ENCODE measurements at places on chromosomes 11 and 22.

- DNase-seq, result no peak
Measured at GRCh38 chr11:118358071-118358470, 1.3 kb upstream of the UBE4A start.

- no peak for DNase-seq
Measured at GRCh38 chr11:48003926-48004325, 23.6 kb downstream of the PTPRJ start.

DNA sequence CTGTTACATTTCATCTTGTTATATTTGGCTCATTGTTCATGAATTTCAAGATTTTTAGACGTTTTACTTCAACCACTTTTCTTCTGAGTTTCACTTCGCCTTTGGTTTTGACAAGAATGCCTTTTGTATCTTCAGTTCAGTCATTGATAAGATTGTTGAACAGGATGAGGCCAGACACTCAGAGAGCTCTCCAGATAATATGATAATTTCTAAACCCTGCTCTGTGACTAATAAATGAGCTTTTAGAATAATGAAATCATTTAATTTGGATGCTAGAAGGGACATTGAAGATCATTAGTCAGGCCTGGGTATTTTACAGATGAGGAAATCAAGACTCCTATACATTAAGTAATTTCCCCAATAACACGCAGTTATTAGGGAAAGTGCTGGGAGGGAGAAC lies 37.2 kb upstream of the GRAMD1B start:
- no peak for DNase-seq

- DNase-seq, result peak; percentile 36
Measured at GRCh38 chr11:134656861-134657540, 245.0 kb upstream of the B3GAT1 start.

- DNase-seq, result no peak
Measured at GRCh38 chr11:83687787-83688186, 401.6 kb upstream of the CCDC90B start.

DNA sequence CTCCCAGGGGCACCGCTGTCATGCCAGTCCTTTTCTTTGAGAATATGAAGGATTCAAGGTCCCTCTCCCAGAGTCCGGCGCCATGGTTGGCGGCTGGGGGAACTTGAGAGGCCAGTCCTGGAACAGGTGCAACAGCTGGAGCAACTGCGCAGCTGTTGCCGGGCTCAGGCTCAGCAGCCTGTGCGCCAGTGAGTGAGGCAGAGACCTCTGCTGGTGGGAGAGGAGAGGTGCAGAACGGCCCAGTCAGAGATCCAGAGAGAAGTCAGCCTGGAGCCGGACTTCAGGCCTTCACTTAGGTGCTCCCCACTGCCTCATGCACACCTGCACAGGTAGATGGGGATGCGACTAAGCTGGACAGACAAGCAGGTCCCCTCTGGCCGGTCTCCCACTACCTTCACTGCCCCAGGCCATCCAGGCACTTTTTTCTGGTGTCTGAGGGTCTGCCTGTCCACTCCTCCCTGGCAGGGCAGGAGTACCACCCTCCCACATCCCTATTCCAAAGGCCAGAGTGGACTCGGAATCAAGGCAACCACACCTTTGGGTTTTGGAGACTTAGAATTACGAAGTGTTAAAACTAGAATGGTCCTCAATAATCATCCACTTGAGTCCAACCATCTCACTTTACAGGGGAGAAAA lies 4.6 kb downstream of the CHRDL2 start:
- peak; percentile 57 for DNase-seq

DNA sequence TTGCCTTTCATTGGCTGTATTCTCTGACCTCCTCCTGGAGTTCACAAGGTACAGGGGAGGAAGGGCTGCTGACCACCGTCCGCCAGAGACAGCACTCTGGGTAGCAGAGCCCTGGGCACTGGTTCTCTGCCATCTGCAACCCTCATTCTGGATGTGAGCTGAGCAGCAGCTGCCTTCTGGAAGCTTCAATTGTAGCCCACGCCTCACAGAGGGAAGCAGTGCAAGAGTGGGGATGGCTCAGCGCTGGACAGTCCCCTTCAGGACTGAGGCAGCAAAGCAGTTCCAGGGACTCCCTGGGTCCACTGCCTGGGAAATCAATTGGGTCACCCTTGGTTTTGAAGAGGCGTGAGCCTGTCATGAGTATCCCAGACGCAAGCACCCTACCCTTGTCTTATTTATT lies 346.2 kb downstream of the CADM1 start:
- no peak for DNase-seq

DNA sequence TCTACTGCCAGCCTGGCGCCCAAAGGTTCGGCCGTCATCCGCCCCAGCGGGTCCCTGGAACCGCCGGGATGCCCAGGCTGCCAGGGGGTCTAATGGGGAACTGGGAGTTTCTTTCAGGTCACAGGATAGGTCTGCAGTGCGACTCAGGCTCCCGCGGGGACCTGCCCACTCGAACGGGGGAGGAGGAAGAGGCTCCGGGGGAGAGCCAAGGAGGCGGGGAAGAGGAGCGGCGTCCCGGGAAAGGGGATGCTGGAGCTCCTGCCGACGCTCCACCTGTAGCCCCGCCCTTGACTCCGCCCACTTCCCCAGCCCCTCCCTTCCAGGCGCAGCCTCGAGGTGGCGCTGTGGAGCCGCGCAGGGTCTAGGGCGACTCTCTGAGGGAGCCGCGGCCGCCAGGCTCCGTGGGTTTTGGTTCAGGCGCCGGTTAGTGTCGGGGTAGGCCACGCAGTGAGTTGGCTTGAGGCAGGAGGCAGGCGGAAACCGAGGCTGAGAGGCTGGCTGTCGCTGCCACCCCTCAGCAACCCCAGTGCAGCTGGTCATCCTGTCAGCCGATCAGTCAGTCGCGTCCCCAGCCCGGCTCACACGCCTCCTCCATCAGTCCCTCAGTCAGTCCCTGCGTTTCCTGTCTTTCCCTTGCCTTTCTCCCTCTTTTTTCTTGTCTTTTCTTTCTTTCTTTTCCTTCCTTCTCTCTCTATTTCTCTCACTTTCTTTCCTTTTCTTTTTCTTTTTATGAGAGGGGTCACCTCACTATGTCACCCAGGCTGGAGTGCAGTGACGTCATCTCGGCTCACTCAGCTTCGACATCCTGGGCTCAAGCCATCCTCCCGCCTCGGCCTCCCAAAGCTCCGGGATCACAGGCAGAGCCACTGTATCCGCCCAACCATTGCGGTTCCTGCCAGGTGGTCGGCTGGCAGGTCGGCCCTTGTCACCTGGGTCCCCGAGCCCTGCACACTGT lies 26.4 kb downstream of the YWHAH start:
- DNase-seq, result peak; percentile 91

DNA sequence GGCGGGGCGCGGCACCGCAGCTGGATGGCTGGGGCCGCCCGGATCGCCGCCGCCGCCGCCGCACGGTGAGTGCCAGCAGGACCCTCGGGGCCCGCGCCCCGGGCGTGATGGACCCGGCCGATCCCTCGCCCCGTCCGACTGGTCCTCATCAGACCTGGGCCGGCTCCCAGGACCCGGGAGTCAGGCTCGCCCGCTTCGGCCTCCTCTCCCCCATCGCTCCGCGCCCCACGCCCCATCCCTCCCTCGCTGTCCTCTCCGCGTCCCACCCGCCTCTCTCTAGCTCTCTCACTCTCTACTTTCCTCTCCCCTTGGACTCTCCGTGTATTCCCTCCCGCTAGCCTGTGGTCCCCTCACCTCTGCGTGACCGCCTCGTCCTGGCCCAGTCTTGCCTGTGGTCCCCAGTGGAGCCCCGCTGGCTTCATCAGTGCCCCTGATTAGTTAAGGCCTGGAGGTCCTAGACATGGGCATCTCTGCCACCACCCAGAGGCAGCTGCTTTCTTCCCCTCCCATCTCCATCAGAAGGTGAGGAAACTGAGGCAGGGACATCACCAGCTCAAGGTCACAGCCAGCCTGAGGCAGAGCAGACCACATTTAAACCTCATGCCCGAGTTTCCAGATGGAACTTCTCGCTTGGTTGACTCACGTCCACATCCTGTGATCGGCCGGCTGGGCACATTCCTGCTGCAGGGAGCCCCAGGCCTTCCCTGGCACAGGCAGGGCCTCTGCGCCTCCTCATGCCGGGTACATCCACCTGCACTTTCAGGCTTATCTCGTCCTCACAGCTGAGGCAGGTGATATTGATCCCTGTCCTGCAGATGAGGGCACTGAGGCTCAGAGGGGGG lies 429 bp downstream of the SLC39A13 start:
- DNase-seq, result no peak

- DNase-seq, result peak; percentile 48
Measured at GRCh38 chr11:45655347-45655756, 10.1 kb downstream of the CHST1 start.

- DNase-seq, result no peak
Measured at GRCh38 chr11:105183426-105183825, 43.9 kb upstream of the CARD18 start.

- no peak for DNase-seq
Measured at GRCh38 chr11:120956710-120957495, 67.0 kb upstream of the TBCEL start.

GRCh38 chr11:66317723-66318599 lies 1.1 kb upstream of the CD248 start:
- peak; percentile 74 for DNase-seq

- DNase-seq, result no peak
Measured at GRCh38 chr11:78227921-78228320, 39.2 kb downstream of the USP35 start.

DNA sequence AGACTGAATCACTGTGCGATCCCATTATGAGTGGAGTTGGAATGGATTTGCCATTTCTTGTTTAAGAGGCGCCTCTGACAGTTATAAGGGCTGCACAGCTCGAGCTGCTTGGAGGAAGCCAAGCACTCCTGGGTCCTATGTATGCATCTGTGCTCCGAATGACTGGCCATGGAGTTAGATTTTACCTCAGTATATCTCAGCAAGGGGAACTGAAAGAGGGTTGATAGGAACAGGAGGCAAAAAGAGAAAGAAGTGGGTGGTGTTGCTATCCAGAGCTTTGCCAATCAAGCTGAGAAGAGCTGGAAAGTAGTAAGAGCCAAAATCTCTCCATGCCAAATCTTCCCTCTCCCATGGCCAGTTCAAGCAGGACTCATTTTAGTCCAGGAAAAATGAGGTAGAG lies 632.0 kb upstream of the KIRREL3 start:
- DNase-seq, result no peak

DNA sequence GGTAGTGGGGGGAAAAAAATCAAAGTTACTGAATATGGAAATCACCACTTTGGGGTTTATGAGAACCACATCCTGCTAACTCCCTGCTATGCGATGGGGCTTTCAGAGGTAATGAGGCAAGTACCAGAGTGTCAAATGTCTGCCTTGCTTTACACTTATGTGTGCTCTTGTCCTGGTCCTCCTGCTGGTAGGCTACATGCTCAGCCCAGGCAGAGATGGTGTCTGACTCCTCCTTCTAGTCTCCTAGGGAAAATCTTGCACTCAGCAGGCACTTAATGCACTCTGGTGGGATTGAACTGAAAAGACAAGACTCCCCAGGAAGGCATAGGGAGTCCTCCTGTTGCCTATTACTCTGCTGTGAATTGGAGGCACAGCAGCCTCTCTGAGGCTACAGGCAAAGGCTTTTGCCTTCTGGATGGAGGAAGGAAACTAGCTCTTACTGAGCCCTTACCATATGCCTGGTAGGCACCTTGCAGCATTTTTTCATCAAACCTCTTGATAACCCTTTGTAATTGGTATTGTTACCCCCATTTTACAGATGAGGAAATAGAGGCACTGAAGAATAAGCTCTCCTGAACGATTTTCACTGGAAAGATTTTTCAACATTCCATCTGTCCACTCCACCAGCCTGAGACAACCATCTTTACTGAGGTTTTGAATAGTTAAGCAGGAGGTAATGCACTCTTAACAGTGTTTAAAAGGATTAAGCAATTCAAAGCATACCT lies 132.1 kb upstream of the PAX6 start:
- DNase-seq, result no peak

DNA sequence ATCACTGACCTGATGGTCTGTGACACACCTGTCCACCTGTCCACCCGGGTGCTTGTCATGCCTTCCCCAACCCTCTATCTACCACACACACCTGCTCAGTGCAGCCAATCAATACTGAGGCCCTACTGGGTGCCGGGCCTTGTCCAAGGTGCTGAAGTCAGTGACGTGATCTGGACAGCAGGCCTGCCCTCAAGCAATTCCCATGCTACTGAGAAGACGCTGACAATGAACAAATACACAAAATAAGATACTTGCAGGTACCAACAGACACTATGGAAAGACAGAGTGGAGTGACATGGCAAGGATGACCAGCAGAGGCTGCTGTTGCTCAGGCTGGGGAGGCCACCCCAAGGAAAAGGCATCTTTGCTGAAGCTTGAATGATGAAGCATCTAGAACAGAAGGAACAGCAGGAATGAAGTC lies 21.2 kb downstream of the PLAAT3 start:
- DNase-seq, result no peak

GRCh38 chr22:27775087-27775698 lies 26.4 kb downstream of the MN1 start:
- DNase-seq, result no peak

DNA sequence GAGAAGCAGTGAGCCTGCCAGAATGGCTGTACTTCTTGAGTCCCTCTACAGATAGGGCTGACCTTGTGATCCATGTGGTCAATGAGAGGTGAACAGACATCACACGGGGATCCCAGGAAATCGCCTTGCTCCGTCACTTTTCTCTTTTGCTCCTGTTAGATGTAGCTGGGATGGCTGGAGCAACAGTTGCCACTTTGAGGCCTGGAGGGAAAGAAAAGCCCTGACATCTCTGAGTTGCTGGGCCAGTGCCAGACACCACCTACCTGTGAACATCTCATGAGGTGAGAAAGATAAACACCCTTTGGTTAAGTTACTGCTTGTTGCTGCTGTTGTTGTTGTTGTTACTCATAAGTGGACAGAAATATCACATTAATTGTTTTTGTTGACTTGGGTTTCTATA lies 840.3 kb downstream of the TBC1D22A start:
- no peak for DNase-seq

- no peak for DNase-seq
Measured at GRCh38 chr11:102120437-102120973, 10.3 kb downstream of the YAP1 start.

DNA sequence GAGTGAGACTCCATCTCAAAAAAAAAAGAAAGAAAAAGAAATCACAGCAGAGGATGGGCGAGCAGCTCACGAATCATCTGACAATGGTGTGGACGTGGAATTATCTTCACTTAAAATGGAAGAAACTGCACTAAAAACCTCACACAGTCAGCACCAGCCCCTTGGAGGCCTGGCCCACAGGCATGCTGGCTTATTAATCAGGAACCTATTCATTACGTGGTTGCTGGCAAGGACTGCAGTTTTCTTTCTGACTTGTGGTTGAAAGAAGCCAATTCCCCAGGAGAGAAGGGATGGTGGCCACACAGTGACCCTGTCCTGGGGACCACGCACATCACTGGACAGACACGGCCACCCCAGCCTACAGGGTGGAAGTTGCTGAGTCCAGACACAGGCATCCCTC lies 401.1 kb downstream of the CTTN start:
- no peak for DNase-seq

DNA sequence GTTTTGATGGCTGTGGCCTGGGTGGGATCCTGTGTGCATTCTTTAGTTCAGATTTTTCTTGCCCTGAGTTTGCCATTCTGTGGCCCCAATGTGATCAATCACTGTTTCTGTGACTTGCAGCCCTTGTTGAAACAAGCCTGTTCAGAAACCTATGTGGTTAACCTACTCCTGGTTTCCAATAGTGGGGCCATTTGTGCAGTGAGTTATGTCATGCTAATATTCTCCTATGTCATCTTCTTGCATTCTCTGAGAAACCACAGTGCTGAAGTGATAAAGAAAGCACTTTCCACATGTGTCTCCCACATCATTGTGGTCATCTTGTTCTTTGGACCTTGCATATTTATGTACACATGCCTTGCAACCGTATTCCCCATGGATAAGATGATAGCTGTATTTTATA lies 620 bp downstream of the OR4C16 start:
- DNase-seq, result no peak

- DNase-seq, result no peak
Measured at GRCh38 chr11:133930767-133931448, 25.9 kb downstream of the IGSF9B start.
